ENCODE measurements at places on chromosomes 7 and 10.

GRCh38 chr10:133379152-133379800 lies at the start of gene PAOX:
PAOX (plus strand) TSS chr10:133379262; CDS start chr10:133379317, 55 bp downstream.
- peak; percentile 72 for DNase-seq

DNA sequence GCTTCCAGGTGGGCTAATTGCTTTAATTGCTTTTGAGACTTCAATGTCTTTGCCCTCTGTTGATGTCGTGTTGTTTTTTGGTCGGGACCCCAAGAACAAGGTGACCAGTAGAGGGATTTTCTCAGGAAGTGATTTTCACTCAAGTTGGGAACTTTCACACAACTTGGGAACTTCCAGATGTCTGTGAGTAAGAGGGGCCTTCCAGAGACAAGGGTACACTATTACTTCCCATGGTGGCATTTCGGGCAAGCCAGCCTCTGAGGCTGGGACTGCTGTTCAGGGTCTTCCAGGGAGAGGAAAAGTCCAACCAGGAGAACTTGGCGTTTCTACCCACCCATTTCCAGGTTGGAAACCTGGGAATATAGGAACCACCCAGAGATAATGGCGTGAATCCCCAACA lies 170.0 kb upstream of the CDCA7L start:
- DNase-seq, result no peak

DNA sequence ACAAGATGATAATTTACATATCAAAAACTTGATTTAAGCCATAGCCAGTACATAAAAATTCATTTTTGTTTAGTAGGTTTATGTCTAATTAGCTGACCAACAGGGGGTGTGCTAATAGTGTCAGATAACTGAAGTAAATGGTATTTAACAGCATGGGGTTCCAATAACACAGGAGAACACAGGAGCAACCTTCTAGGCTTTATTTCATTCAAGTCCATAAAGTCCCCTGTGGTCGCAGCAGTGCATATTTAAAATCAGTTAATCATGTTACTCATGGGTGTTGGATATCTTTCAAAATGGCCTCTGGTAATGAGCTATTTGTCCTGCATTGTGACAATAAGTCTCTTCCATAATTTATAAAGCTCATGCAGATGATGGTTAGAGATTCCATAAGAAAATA lies 238.6 kb downstream of the CNTNAP2 start:
- DNase-seq, result no peak

- no peak for DNase-seq
Measured at GRCh38 chr10:125291836-125292235, 131.5 kb upstream of the CTBP2 start.

DNA sequence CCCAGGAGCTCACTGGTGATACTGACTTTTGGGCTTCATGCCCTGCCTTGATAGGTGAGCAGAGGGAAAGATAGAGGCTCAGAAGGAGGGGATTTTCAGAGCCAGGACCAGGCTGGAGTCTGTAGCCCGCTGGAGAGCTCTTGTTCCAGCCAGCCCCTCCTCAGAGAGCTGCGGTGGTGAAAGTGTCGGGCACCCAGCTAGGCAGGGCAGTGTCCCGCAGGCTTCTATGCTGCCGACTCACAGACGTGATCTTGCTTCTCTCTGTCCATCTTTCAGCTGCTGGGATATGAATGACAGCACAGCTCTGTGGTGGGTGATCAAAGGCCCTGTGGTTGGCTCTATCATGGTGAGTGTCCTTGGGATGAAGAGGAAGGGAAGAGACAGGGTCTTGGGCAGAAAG lies 35.2 kb downstream of the ADCYAP1R1 start:
- DNase-seq, result no peak

DNA sequence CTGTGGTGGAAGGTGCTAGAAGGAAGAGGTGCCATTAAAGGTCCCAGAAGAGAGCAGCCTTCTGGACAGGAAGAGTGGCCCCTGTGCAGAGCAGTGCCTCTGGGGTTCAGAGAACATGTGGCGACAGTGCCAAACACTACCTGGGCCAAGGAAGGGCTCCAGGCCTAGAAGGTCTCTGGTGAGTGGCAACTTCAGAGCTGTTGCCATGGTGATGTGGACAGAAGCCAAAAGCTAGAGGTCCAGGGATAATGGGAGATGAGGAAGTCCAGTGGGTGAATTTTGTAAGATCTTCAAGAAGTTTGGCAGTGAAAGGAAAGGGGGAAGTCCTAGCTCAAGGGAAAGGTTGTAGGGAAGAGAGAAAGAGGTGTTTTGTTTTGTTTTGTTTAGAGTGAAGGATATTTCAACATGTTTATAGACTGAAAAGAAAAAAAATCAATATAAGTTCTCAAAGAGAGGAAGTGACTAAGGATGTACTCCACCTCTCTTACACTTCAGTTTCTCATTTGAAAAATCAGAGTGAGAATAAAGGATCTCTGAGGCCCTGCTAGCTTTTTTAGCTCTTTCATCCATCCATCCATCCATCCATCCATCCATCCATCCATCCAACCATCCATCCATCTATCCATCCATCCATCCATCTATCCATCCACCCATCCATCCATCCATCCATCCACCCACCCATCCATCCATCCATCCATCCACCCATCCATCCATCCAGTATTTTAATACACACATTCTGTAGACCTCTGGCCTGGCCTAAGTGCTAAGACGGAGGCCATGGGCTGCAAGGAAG lies 77.1 kb upstream of the DUSP5 start:
- no peak for DNase-seq

DNA sequence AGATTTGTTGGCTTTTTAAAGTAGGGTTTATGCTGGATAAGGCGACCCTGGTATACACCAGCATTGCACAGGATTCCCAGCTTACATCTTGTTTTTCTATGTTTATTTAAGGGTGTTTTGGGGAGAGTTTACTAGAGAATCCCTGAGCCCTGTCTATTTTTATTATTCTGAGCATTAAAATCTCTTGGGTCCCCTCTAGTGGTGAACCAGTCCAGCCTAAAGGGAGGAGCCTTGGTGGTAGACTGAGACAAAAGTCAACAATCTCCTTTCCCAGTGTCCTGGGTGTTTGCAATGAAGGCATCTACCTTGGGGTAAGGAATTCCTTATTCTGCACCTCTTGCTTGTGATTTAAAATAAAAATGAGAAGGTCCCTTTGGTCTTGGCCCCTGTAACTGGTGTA lies 38.2 kb downstream of the ANTXRL start:
- DNase-seq, result no peak

DNA sequence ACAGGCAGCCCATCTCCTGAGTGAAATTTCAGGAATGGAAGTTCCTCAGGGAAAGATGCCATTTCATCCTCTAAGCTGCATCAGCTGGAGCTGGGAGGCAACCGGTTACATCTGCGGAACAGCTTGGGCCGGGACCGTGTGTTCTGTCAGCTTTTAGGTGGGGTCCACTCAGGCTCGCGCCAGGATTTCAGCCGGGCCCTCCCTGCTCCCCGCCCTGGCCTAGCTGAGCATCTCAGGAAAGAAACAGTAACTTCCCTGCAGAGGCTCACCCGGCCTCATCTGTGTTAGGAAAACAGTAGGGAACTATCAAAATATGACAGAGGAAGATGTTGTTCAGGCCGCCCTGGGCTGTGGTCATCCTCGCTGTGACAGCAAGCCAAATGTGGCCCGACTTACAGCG lies 110.4 kb downstream of the TRIL start:
- no peak for DNase-seq

DNA sequence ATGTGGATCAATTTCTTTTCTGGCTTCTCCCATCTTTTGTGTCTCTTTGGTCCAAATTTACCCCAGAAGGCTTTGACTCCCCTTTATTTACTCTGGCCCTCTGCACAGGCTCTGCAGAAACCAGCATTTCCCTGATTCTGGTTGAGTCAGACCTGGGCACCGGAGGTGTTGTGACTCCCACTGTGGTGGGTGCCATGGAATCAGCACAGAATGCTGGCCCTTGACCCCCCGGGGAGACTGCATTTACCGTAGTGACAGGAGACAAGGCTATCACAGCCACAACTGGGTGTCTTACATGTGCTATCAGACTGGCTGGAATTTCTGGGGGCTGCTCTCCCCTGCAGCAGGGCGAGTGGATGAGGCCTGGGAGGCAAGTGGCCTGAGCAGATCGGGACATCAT lies 37.6 kb downstream of the PLXDC2 start:
- DNase-seq, result no peak

DNA sequence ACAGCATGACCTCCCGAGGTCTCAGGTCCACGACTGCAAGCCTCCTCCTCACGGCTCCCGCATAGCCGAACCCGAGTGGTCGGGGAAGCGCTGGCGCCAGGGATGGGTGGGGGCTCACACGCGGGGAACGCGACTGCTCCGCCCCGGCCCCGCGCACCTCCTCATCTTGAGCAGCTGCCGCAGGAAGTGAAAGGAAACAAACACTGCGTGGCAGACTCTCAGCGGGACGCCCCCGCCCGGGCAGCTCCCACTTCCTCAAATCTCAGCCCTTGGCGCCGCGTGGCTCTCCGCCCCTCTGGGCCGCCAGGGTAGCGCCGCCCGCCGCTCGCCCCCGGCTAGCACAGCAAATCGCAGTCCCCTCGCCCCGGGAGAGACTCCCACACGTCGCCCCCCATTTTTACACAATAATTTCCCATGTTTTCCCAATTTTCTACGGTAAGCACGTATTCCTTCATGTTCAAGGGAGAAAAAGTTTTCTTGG lies at the start of gene TMEM243:
Gene TMEM243, minus strand, starts transcription at position 188 of the 481 bp plus-strand sequence. CDS start 229 bp downstream, outside the sequence.
- peak; percentile 51 for DNase-seq

GRCh38 chr10:488081-488932 lies 201.2 kb downstream of the DIP2C start:
- no peak for DNase-seq

DNA sequence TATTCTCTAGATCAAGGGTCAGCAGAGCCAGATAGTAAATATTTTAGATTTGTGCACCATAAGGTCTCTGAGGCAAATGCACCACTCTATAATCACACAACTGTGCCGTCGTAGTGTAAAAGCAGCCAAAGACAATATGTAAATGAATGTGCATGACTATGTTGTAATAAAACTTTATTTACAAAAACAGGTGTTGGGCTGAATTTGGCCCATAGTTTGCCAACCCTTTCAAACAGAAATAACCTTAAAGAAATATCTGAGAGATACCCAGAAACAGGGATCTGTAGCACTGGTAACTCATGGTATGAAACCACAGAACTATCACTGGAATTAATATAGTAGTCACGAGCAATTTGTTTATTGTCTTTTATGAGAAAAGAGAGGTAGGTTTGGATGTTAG lies 86.0 kb downstream of the ARID5B start:
- DNase-seq, result no peak

GRCh38 chr10:50396491-50397311 lies 145.4 kb upstream of the ASAH2 start:
- DNase-seq, result no peak

- DNase-seq, result no peak
Measured at GRCh38 chr10:27799046-27799445, 53.4 kb upstream of the MKX start.

DNA sequence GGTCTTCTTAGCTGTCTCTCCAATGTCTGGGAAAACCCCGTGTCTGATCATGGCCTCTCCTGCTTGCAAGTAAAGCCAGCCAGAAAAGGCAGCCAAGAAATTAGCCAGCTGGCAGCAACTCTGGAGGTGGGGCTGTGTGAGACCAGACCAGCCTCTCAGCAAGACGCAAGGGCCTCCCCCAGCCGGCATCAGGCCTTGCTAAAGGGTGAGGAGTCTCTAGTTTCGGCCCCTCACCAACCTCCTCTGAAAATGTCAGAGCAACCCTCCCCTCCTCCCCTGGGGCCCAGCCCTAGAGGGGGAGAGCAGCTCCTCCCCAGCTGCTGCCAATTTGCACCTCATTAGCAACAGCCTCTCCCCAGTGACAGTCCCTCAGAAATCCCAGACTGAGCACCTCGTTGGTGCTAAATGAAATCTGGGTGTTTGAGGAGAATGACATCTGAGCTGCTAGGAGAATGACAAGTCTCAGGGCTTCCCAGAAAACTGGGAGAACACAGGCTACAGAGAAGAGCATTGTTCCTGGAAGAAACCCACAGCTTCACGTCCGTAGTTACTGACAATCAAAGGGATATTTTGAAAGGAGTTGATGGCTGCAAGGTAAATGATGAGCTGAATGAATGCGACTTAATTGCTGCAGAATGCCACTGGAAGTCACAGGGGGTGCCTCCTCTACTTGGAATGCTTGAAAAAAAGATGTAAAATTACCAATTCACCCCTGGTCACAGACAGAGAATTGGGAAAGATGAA lies 25.9 kb downstream of the DGKI start:
- DNase-seq, result no peak

DNA sequence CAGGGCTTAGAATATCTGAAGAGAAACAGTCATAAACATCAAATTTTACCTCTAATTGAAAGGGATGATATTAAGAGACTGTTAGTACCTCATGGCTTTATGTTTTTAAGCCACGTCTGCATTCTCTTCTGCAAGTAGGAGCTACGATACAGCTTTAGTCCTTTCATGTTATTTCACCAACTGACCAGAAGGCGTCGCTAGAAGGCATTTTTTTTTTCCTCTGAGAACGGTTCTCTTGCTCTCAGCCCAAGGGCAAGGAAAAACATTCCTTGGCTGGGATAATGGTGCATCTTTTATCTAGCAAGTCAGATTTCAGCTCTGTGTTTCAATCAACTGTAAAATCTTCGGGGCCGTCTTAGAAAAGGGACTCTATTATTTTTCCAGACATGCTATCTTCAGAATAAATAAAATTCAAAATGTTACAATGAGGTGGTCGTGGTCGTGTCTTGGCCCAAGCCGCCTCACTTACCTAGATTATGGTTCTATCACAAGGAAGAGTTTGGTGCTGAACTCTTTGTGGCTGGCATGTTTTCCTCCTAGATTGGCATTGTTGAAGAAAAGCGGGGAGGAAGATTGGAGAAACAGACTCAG lies 41.6 kb upstream of the LYZL2 start:
- DNase-seq, result peak; percentile 17

DNA sequence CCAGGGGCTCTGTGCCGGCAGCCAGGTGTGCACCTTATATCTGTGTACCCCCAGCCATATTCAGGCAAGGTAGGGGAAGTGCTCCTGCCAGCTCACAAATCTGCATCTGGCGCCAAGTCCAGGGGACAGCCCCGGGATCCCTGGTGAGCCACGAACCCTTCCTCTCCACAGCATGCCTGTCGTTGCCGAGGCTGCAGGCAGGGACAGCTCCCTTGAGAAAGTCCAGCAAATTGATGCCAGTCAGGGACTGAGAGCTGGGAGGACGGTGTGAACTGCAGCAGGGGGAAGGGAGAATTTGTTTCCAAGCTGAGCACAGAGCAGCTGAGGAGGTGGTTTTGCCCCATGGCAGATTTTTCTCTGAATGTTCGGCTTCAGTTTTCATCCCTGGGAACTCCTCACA lies 919 bp downstream of the PLA2G12B start:
- no peak for DNase-seq

DNA sequence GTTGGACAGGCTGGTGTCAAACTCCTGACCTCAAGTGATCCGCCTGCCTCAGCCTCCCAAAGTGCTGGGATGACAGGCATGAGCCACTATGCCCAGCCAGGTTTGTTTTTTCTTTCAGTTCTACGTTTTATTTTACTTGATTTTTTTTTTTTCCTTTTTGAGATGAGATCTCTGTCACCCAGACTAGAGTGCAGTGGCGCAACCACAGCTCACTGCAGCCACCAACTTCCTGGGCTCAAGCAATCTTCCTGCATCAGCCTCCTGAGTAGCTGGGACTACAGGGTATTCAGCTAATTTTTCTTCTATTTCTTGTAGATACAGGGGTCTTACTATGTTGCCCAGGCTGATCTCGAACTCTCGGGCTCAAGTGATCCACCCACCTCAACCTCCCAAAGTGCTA lies 24.3 kb downstream of the GDI2 start:
- DNase-seq, result no peak

GRCh38 chr7:17041324-17041723 lies 159.5 kb upstream of the AGR3 start:
- no peak for DNase-seq
